Activated CD4-positive, alpha-beta T cell treated with anti-CD3 and anti-CD28 coated beads, Interleukin-10, Interleukin-2, amounts not matched to agents 100 ng/mL and 50 ng/mL, durations not matched to agents 16 hours and 8 hours (primary cell): ENCODE measurements at places on chromosomes 1 and 21.

DNA sequence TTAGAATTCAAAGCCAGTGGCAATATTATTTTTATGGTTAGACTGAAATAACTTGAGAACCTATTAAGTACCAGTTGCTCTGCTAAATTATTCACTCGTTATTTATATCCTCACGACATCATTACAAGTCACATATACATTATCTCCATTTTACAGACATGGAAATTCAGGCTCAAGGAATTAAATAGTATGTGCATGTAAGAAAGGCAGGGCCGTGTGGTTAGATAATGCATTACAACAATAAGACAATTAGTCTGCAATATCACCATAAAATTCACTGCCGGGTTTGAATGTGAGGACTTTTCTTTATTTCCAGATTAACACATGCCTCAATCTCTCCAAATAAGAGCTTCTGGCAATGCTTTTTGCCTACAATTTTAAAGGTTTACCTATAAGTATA is 523.4 kb downstream of the PTBP2 start:
- no peak for DNase-seq

GRCh38 chr1:235342039-235342438 is 13.7 kb downstream of the GGPS1 start:
- no peak for DNase-seq

DNA sequence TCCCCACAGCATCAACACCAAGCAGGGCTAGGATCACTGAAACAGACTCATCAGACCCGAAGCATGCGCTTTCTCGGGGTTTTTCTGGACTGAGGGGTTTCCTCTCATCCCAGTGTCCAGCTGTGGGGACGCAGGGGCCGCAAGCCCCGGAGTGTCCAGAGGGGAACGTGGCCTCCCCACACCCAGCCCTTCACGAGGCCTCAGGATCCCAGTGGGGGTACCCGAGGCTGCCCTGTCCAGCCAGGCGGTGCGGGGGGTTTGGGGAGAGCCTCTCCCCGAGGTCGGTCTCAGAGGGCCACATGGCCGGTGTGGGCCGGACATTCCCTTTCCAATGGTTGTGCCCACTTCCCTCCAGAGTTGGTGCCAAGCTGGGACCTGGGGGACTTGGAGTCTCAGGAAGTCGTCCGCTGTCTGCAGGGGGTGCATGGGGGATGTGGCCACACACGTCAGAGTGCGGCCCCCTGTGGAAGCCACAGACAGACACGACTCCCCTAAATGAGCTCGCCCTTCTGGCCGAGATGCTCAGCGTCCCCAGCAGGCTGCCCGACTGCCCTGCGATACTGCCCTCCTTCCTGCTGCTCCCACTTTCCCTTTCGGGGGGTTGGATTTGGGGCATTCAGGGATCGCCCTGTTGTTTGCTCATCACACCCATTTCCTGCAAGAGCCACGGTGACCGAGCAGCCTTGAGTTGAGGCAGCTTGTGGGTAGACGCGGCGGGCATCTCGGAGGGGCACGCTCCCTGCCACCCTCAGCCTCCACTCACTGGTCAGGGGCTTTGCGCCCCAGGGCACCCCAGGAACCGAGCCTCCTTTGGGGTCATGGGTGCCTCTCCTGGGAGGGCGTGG is 4.1 kb downstream of the COL6A1 start:
- DNase-seq = no peak

- no peak for DNase-seq
Measured at GRCh38 chr1:18602533-18603211, 28.0 kb upstream of the PAX7 start.

DNA sequence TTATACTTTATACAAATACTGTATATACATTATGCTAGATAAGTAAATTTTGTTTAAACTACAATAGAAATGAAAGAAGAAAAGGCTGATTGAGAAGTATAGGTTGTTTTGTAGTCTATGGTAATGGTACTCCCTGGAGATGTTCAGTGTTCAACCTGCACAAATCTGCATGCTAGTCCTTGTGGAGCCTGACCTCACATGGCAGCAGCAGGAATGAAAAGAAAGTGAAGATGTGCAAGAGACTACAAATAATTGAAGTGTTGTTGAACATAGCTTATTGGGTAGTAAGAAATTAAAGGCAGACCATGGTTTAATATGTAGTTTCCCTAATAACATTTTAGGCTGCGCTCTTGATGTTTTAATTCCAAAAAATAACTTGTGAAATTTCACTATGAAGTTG is 201.2 kb downstream of the TGFB2 start:
- DNase-seq = no peak

DNA sequence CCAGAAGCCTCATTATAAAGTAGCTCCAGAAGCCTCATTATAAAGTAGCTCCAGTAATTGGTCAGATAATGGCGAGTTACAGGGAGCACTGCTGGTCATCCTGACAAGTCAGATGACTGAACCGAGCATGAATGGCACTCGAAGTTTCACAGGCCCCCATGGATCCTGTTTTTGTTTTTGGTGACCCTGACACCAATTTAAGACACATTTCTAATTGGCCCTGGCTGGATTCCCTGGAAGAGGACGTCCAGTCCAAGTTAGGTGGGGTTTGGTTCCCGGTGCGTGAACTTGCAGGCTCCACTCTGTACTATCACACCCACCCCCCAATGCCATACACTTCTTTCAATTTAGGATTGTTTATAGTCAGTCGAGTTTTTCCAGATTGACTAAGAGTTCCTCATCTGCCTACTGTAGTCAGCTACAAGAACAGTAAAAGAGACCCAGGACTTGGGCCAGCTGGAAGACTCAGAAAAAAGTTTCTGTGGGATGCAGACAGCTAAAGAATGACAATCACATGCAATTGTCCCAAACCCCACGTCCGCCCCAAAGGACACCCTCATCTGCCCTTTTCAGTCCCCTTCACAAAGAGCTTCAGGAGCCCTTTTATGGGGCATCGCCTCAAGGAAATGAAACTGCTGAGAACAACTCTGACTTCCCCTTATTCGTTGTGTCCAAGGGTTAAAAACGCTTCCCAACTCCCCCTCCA is 2.7 kb downstream of the DHRS3 start:
- DNase-seq = no peak

DNA sequence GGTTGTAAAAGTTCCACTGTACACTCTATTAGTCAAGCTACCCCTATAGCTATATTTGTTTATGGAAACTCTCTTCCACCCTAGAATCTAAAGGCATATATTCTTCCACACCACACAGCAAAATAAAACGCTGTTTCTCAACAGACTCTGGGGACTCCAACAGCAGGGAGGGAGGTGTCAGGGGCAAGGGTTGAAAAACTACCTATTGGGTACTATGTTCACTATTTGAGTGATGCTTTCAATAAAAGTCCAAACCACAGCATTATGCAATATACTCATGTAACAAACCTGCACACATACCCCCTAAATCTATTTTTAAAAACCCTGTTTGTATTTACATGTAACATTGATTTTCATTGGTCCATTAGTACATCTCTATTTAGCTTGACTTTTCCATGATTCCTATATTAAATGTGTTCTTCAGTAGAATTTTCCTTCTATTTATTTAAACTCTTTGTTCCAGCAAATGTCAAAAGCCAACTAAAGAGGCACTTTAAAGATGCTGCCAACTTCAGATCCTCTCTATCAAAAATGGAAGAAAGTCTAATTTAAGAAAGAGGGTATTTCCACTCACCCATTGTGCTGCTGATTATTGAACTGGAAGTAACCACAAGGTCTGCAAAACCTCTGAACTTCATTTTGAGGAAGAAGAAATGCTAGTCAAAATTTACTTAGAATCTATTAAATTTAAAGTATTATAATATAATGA is 26.2 kb downstream of the RGS7 start:
- no peak for DNase-seq

- DNase-seq = no peak
Measured at GRCh38 chr1:6898974-6899539, 113.8 kb downstream of the CAMTA1 start.

DNA sequence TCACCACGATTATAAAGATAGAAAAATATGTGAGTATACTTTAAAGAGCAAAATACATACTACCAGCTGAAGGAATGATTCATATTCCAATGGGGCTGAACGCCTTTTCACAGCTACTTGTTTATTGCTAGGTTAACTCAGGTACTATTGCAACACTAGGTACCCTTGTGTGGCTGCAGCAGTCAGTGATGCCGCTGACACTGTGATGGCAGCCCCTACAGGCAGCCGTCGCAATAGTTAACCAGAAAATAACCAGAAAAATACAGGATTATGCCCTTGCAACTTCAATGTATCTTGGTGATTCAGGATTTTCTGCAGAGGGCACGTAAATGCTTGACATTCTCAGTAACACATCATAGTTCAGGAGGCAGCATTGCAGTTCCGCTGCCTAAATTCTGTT is 1.6 kb upstream of the MARK1 start:
- no peak for DNase-seq

GRCh38 chr1:76142771-76143540 is 68.4 kb downstream of the ST6GALNAC3 start:
- DNase-seq = no peak

GRCh38 chr1:24048205-24048869 is 63.6 kb downstream of the MYOM3 start:
- DNase-seq = no peak

DNA sequence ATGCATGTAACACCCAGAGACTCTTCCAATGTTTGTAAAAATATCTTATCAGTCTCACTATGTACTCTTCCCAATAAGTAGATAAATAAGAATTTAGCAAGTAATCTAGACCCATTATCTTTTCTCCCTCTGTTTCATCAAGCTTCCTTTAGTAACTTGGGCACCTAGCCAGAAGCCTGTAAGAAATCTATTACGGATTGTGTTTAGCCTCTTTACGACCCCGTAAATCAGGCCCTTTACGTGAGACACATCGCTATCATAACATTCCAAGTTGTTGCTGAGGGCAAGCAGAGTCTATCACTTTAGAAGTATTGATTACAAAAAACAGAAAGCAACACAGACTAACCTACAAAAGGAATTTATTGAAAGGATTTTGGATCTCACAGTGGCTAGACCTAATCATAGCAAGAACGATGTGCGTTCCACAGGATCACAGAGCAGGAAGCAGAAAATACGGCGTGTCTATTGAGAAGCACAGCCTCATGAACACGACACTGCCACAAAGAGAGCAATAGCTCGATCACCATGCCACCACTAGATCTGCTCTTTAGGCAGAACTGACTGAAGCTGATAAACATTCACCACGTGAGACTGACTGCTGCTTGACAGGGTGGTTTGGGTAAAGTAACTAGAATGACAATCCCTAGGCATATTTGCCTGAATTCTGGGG is 922.1 kb downstream of the AMY1C start:
- no peak for DNase-seq
